ENCODE measurements at places on chromosomes 3 and 15. TPM values are rescaled to one million over a fixed set of nuclear protein-coding genes. Genes with fewer than 3 reads are reported as not detected.

DNA sequence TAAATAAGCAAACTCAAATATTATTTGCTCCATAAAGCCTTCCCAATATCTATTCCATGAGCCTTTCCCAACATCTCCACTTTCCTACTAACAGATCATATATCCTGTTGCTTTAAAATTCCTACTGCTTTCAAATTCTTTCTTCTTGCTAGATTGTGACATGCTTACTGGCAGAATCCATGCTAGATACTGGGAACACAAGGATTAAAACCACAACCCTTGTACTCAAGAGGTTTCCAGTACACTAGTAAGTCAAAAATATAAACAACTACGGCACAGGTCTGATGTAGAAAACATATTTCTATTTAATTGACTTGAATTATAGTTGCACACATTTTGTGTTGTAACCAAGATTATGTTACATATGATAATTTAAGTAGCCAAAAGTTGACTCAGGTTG is 275.0 kb downstream of the ZBTB20 start:
- no peaks in the 10 kb centered on the region for H3K4me1 ChIP-seq
- H3K36me3 ChIP-seq, result no peaks in the 10 kb centered on the region
- peak overlapping the region; percentile 4 for H3K27ac ChIP-seq
- no peak for DNase-seq
- H3K27me3 ChIP-seq, result no peaks in the 10 kb centered on the region
- no peak overlapping the region for H3K4me3 ChIP-seq

GOLGA8N gene
- 13.9 TPM for total RNA-seq

OXSM gene
- total RNA-seq, result 8.5 TPM

DNA sequence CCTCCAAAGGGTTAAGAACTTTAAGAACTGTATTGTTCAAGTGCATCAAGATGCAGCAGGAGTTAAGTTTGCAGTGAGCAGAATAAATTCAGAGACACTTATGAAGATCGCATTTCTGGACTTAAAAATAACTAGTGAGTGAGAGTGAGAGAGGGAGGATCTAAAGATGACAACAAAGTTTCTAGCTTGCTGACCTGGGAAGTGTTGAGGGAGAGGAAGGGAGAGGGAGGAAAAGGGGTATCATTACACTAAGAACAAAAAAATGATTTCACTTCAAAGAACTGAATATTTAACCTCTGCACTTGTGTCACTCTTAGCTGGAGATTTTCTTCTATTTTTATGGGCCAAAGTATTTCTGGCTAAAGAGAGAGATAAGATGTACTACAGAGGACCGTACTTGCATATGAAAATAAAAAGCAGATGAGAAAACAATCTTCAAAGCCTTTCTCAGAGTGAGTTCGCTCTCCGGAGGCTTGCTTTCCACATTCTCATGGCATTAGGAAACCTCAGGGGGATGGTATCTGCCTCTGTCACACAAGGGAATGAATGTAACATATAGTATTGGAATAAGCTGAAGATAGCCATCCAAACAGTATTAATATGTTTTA is 91.4 kb upstream of the TJP1 start:
- H3K36me3 ChIP-seq, result no peaks in the 10 kb centered on the region
- H3K27ac ChIP-seq, result no peak overlapping the region
- no peak for DNase-seq
- H3K27me3 ChIP-seq, result no peaks in the 10 kb centered on the region

GPR156 gene
- 0.64 TPM for total RNA-seq

- H3K36me3 ChIP-seq, result no peaks in the 10 kb centered on the region
- no peaks in the 10 kb centered on the region for H3K27me3 ChIP-seq
- no peak for DNase-seq
- H3K27ac ChIP-seq, result no peak overlapping the region
Observed at GRCh38 chr15:31839388-31839787, 190.9 kb upstream of the CHRNA7 start.

Data from breast epithelium (tissue), 4 donors.